Activated CD4-positive, alpha-beta T cell treated with anti-CD3 and anti-CD28 coated beads, Interleukin-2, amount 50 U/mL, for 16 hours (primary cell): ENCODE measurements at places on chromosomes 1 and 21.

DNA sequence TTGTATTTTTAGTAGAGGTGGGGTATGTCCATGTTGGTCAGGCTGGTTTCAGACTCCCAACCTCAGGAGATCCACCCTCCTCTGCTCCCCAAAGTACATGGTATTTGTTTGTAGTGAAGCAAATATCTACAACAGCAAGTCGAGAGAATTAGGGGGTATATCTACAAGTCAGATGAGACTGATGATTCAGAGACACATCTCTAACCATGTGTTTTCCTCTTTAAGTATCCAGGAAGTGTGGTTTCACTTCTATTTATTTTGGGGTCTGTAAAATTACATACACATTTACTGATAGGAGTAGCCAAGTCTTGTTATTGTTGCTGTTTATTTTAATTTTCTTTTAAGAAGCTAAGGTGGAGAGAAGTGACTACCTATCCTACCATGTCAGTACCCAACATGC, 44.9 kb downstream of the SGIP1 start:
- DNase-seq, result no peak

DNA sequence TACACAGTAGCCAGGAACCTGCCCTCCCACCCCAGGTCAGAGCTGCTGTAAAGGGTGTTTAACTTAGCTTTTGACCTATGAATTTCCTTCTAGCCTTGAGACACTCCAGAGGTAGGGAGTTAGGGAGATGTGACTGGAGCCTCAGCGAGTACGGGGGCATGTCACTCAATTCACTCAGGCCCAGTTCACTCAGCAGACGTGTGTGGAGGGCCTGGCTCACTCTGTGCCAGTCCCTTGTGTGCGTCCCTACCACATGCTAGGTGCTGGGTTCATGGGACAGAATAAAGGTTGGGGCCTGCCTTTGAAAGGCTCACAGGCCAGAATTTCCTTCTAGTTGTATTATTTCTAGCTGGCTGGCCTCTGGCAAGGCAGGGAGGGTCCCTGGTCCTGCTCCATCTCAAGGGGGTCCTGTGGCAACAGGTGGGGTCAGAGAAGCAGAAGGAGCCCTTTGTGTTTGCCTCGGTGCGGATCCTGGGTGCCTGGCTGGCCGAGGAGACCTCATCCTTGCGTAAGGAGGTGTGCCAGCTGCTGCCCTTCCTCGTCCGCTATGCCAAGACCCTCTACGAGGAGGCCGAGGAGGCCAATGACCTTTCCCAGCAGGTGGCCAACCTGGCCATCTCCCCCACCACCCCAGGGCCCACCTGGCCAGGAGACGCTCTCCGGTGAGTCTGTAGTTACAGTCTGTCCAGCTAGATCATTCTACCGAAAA, 4.5 kb downstream of the NCDN start:
- no peak for DNase-seq

GRCh38 chr1:41741244-41741643, 177.5 kb downstream of the HIVEP3 start:
- DNase-seq, result no peak

DNA sequence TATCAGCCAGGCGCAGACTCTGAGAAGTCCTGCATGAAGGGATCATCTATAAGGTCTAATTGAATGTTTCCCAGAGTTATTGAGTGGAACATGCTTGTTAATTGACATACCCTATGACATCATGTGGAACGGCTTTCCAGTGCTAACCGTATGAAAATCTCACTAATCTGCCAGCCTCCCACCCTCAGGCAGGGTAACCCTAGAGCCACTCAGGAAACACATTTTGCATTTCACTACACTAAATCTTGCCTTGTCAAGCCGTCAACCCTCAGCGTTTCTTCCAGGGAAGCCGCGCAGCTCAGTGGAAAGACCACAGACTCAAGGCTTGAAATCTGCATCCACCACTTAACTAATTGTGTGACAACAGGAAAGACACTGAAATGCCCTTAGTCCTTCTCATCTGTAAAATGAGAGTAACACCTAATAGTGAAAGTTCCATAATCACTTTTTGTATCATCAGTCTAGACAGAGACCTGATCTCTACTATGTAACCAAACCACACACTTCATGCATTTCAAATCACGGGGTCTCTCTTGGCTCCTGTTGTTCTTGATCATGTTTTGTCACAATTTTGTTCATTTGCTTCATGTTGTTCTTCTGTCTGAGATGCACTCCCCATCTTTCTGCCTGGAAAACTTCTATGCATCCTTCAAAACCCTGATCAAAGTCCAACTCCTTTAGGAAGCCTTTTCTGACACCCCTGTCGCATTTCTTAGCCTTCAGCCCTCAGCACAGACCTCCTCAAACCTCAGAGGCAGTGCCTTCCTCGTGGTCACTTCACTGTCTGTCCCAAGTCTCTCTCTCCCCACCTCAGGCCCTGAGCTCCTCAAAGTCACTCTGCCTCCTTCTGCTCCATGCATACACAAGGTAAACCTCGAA, 246.5 kb downstream of the TOMM20 start:
- peak; percentile 81 for DNase-seq

DNA sequence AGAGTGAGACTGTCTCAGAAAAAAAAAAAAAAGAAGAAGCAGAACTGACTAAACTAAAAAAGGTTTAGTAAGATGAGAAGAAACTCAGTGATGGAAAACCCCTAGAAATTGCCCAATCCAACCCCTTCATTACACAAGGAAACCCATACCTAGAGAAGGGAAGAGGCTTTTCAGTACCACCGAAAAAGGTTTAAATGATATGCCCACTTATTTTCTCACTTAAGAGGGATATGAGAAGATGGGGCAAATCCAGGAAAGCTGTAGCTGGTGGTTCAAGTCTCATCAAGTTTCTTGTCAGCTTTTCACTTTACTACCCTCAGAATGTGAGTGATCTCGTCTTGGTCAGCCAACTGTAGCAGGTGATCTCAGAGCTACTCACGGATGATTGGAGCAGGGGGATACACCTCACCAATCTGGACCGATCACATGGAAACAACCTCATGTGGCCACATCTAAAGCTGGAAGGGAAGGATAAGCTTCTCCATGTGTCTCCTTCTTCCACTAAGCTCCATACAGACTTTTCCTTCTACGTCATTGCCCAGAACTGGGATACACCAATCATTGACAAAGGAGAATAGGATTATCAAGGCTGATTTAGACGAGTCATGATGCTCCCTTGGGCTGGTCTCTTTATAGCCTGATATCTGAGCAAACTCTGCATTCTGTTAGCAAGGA, 126.7 kb upstream of the POU3F1 start:
- no peak for DNase-seq

- DNase-seq, result no peak
These were observed 12.3 kb upstream of the GOLT1A start for GRCh38 chr1:204225841-204226735.

DNA sequence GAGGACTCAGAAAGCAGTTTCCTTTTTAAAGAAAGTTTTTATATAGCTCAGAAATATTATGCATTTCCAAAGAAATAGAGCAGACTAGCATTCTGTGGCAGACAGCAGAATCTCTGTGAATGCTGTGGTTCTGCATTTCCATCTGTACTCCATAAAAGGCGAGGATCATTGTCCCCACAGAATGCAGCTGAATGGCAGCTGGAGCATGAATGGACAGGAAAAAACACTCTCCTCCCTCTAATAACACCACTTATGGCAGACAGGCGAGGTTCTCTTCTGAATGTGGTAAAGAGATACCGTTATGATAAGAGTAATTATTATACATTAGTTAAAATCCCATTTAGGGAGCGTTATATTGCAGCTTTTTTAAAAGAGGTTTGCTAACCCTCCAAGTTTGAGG, 81.4 kb upstream of the WLS start:
- DNase-seq, result no peak

GRCh38 chr1:238549137-238549536, 658.4 kb upstream of the ZP4 start:
- DNase-seq, result no peak
